Stimulated activated CD8-positive, alpha-beta memory T cell treated with anti-CD3 and anti-CD28 coated beads, Interleukin-7, amount 100 ng/mL, for 24 hours (primary cell): ENCODE measurements at places on chromosomes 16 and 17.

GRCh38 chr17:279776-280175, 72.8 kb downstream of the RPH3AL start:
- no peak for DNase-seq

DNA sequence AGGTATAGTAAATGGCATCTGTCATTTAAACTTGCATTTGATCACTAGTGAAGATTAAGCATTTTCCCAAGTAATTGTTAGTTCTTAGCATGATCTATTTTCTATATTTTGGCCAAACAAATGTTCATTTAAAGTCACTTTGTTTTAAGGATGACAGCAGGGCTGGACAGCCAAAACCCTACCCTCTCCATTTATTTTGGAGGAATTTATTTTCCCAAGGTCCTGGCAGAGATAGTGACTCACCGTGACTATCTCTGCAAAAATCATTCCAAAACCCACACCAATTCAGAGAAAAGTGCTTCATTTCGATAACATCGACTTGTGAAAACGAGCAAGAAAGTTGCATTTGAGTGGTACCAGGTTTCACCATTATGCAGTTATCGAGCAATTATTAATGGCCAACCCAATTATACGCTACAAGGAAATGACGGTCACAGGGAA, 665 bp upstream of the AKAP1 start:
- no peak for DNase-seq

- no peak for DNase-seq
Observed at GRCh38 chr17:15967706-15968399, 22.9 kb downstream of the ADORA2B start.

DNA sequence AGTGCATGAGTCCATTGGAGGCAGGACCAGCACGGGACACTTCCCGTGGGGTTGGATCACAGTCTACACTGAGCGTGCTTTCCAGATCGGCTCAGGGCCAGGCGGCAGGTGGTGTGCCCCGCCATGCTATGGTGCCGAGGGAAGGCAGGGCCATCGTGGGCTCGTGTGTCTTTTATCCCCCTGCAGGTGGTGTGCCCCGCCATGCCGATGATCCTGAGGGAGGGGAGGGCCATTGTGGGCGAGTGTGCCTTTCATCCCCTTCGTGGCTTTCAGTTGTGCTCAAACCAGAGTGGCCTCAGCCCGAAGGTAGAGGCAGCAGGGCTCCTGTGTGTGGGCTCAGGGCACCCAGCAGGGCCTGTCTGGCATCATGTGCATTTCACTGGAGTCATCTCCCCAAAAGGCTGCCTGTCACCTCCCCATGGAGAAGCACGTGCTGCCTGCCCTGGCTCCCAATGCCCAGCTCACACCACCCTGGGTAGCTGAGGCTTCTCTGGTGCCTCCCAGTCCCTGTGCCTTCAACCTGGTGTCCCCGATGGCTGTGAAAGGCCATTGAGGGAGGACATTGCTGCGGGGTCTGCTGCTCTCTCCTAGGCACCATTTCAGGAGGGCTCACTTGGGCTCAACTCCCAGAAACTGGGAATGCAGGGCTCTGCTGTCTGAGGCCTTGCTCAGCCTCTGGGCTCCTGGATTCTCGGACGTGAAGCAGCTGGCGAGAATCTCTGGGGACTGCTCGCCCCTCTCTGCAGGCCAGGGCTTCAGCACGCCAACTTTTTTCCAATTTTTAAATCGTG, 207.6 kb downstream of the NPIPB11 start:
- DNase-seq: no peak

GRCh38 chr16:85869206-85869605, 29.8 kb upstream of the IRF8 start:
- no peak for DNase-seq

DNA sequence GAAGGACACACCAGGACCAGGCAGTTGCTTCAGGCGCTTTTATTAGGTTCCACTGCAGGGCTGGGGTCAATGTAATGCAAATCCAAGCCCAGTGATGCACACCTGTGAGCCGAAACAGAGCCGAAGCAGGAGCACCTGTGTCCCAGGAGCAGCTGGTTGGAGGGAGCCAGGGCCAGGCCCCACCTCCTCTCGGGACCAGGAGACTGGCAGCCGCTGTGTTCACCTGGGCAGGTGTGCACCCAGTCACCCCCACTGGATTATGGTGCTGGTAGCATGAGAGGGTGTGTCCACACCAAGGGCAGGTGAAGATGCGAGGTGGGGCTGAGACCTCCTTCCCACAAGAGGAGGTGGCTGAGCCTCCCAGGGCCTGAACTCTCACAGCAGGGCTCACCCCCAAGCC, 4.7 kb upstream of the FAAP100 start:
- DNase-seq: no peak

DNA sequence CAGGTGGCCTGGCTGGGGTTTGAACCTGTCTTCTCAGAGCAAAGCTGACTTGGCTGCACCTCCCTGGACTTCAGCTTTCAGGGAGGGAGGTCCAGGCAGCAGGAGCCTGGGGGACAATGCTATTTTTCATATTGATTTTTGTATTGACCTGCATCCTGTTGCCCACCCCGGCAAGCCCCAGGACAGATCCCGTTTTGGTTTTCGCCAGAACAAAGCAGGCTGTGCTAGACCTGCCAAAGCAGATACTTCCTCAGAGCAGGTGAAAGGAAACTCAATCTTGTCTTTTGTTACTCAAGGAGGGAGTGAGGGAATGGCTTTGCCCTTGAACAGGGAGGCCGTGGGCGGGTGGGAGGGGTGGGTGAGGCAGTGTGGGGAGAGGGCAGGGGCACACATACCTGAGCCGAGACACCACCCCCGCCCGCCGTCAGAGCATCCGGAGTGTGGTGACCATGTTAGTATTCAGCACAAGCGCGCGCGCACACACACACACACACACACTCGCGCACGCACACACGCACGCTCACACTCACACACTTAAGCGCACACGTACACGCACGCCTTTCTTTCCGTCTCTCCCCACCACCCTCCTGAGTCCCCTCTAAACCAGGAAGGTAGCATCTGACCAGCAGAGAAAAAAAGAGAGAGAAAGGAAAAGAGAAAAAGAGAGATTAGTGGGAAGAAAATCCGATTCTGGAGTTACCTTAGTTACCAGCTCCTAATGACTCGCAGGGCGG, 59.5 kb downstream of the RAI1 start:
- no peak for DNase-seq

DNA sequence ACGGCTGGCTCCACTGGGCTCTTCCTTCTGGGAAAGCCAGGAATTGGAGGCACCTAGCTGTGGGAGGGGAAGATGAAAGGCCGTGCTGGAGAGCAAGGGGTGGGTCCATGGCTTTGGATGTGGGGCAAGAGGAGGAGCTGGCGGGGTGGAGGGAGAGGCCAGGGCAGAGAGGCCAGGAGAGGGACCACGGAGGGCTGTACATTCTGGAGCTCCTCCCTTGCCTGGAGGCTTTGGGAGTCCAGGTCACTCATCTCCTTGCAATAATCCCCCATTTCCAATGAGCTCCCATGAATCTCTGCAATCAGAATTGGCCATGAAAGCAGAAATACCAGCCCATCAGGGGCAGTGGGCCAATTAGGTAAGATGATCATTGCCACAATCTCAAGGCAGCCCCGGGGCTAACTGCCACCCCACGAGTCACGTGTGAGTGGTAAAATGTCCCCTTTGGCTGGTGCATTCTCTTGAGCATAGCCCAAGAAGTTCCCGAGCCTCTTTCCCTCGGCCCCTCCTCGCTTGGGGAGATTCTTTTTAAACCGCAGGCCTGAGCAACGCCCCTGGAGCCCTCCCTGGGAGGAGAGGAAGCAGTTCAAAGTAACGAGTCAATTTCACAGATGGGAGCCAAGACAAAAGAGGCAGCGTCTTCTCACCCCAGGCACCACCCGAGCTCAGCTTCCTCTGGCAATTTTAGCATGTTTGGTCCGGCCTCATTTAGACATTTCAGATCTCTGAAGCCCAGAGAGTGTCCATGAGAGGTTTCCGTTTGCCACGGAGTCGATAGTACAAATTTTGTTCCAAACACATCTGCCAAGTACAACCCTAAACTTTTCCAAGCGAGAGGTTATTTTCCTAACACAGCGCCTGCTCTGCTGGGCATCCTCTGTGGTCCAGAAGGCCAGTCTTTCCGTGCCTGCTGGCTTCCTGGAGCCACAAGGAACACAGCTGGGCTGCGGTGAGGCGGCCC, 13.4 kb downstream of the RTN4RL1 start:
- DNase-seq: no peak

- peak; percentile 31 for DNase-seq
Observed at GRCh38 chr17:77374170-77374936, 233.6 kb downstream of the SEC14L1 start.

GRCh38 chr17:28759256-28759865, 15.6 kb downstream of the TRAF4 start:
- DNase-seq: no peak

- DNase-seq: no peak
Observed at GRCh38 chr16:58449768-58450167, 50.2 kb upstream of the NDRG4 start.

DNA sequence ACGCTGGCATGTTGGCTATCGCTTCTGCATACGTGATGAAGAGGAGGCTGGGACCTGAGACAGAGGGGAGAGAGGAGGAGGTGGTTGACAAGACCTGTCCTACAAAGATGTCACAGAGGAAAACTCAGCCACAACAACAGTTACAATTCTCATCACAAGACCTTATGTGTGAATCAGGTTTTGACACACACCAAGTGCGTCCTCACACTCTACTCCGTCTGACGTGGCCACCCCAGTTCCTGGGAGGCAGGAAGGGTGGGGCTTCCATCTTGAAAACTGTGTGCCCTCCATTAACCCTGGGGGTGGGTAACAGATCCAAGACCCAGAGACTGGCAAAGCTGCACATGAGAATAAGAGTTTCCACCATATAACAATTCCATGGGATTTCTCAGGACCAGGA, 24.1 kb downstream of the SLC6A4 start:
- DNase-seq: no peak
